NCI-H774 (cell line): ENCODE measurements at places on chromosomes 5 and 9.
A peak's percentile ranks its signal among the peaks of the same experiment; 100 is the strongest.

GRCh38 chr5:147259837-147260236 is 25.0 kb downstream of the STK32A start:
- no peak for DNase-seq

- DNase-seq, result no peak
Measured at GRCh38 chr9:89701221-89701798, 96.5 kb downstream of the GADD45G start.

DNA sequence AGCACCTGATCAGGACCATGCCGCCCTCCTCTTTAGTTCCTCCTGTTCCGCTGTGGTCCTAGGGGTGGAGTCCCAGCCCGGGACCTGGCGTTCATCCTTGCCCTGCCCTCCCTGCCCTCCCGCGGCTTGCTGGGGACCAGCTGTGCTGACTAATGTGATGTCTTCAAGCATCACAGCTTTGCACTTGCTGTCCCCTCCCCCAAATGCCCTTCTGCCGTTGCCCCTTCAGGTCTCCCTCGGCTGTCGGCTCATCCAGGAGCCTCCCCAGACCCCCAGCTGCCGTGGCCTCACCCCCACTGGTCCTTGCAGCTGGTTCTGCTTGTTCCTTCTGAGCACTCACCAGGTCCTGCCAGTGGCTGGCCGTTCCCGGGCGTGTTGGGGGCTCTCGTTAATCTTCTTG is 19.9 kb downstream of the RXRA start:
- no peak for DNase-seq

DNA sequence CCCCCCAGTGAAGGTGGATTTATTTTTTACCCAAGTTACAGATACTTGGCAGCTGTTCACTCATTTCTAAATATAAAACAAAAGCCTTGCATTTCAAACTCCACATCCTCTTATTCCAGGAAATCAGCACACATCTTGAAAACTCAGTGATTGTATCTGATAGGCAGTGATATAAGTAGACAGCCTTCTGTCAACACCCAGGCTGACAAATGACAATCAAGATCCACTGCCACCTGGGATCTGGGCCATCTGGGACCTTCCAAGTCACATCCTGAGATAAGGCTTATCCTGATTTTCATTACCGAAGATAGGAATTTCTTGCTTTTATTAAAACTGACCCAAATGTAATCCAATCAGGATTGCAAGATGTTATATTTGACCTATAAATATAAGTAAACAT is 201.3 kb upstream of the PUM3 start:
- DNase-seq, result no peak

DNA sequence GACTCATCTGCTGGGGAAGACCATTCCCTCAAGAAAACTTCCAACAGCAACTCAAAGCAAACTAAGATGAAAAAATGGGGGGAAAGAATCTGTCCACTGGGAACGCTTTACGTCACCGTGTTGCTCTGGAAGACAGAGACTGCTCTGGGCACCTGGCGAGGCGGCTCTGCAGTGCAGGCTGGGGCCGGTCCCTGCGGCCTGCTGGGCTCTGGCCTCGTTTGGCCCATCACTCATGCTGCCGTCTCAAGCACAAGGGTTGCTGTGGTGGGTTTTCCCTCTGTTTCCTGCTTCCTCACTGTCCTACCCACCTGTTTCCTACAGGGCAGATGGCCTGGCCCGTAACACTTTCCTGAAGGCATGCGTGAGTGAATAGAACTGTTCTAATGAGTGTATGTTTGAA is 92.9 kb upstream of the OTULINL start:
- no peak for DNase-seq

GRCh38 chr9:97502984-97503861 is 1.8 kb downstream of the TMOD1 start:
- DNase-seq, result no peak

DNA sequence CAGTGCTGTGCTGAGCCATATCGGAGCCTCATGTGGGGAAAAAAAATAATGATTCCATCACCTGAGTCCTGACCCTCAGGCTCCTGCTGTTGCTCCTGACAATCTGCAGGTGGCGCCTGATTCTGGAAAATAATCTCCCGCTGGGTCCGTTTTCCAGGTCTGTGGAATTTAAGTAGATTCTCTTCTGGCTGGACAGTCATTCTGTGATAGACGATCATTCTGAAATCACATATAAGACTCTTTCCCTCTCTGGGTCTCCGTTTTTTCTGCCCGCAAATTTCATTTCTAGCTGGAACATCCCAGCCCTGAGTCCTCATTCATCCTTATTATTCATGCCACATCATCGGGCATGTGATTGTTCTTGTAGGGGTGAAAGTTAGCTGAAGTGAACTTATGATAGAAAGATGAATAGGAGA is 22.1 kb upstream of the STXBP1 start:
- peak; percentile 78 for DNase-seq

GRCh38 chr5:139882961-139883539 is 87.4 kb downstream of the PSD2 start:
- DNase-seq, result no peak

- DNase-seq, result peak; percentile 52
Measured at GRCh38 chr5:175059687-175060211, 335.4 kb downstream of the MSX2 start.

DNA sequence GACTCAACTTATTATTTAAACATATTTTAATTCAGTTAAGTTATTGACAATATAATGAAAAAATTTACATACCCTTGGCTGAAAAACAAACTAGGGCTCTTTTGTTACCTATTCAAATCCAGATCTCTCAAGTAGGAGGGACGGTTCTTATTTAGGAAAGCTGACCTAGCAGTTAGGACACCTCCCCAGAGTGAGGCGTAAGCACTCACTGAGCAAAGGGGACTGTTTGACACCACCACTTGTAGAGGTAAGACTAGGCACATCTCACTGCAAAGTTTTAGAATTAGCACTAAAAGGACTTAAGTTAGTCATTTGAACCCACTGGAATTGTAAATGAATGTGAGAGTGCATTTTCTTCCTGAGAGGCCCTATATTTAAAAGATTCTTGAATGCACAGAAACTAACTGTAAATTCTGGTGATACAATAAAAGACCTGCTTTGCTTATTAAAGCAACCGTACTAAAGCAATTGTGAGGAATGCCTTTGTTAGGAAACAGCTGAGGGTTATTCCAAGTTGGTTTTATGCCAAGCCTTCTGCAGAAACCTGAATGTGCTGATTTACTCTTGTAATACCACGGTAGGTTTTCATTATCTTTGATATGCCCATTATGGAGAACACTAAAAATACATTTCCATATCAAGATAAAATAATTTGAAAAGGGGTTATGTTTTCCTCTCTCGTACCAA is 16.2 kb downstream of the HACD4 start:
- DNase-seq, result no peak

DNA sequence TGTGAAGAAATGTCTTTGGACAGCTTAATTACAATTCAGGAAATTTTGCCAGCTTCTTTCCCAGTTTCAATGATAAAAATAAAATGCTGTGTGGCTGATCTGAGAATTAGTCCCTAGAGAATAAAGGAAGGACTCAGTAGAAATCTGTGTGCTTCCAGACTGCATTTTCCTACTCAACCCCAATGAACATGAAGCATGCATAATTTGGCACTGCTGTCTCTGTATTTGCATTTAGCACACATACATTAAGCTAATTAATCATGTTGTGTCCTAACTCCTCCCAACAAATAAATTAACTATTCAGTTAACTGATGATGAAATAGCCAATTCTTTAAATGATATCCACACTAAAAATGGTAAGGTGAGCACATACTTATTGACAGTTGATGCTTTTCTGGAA is 380.0 kb upstream of the RORB start:
- DNase-seq, result no peak

DNA sequence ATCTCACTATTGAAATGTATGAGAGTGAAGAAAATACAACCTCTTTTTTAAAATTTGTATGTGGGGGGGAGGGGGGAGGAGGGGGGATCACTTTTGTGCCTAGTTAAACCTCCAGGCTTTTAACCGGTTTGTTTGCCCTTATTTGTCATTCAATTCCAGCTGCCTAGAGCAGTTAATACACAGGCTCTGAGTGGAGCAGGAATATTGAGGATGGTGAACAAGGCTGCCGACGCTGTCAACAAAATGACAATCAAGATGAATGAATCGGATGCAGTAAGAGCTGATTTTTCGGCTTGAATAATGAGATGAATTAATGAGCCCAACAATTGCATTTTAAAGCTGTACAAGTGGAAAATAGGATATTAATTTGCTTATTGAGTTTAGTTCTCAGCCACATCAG is 28.7 kb upstream of the SNX24 start:
- DNase-seq, result peak; percentile 71

- DNase-seq, result peak; percentile 12
Measured at GRCh38 chr9:100427366-100428263, 672 bp downstream of the MSANTD3 start.

DNA sequence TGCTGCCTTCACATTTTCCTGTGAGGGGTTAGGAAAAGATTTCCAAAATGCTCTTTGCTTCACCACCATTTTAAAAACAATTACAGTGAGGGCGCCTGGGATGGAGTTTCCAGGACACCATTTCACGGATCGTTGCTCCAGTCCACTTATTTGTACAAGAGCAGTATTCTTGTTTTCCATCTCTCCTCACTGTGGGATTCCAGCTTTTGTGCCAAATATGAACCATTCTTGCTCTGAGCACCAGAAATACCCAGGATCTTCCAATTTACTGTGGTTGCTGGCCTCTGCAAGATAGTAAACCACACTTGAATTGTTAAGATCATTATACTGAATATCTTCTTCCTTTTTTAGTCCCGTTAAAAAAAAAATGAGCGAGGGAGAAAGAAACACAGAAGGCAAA is 899.5 kb downstream of the TLE1 start:
- no peak for DNase-seq

DNA sequence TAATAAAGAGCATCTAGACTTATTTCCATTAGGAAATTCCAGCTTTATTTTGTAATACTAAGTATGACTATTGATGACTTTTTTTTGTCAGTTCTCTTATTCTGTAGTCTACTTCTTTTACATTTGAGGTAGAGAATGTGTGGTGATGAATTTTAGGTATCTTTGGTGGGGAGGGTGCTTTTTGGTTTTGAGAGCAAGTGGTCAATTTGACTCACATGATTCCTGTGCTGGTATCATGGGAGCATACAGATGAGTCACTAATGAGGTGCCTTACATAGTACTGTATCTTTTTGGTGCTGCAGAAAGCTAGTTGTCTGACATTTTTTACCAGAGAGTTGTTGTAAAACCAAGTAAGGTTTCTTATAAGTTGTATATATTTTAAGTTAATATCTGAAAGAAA is 35.3 kb downstream of the ERBIN start:
- no peak for DNase-seq

DNA sequence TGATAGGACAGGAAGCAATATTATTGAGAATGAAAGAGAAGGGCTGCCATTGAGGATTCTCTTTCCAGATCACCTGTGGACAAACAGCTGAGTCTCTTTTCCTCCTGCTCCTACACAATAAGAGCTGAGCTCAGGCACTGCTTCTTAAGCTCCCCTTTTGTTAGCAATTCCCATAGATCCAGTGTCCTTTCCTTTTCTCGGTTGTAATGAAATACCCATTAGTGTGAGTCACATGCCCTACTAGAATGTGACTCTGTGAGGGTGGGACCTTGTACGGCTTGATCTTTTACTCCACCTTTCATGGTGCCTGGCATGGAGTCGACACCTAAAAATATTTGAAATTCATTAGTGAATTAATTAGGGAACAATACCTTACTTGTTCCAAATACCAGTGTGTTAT is 269.2 kb downstream of the NR3C1 start:
- no peak for DNase-seq
